A673 (cell line): ENCODE measurements at places on chromosomes 4 and X.
A peak's percentile ranks its signal among the peaks of the same experiment; 100 is the strongest.

DNA sequence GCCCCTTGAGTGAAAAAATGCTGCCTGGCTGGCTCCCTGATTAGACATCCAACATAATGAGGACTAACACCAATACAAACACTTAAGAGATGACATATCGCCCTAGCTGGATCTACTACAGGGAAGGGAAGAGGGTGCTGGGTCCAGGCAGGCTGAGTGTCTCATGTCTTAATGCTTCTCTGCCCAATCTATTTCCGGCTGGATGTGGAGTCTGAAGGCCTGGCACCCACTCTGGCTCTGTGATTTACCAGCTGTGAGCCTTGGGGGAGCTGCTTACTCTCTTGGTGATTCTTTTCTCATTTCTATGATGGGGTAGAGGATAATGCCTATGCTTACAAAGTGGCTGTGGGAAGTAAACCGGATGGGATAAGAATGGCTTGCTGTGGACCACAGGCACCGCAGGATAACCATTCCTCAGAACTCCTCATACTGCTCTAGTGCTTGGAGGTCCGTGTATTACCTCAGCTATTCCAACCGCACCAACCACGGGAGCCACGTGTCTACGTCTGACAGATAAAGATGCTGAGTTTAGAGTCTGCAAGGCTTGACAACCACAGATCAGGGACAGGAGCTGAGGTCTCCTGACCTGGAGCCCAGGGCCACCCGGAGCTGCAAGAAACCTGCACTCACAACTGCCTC is 161.7 kb downstream of the AFAP1 start:
- DNase-seq = no peak

GRCh38 chrX:15816886-15817285 is 26.6 kb downstream of the ZRSR2 start:
- no peak for DNase-seq

- no peak for DNase-seq
These were observed 40.5 kb downstream of the FABP2 start for GRCh38 chr4:119281393-119281792.

GRCh38 chrX:22634751-22635150 is 362.0 kb downstream of the CBLL2 start:
- no peak for DNase-seq

DNA sequence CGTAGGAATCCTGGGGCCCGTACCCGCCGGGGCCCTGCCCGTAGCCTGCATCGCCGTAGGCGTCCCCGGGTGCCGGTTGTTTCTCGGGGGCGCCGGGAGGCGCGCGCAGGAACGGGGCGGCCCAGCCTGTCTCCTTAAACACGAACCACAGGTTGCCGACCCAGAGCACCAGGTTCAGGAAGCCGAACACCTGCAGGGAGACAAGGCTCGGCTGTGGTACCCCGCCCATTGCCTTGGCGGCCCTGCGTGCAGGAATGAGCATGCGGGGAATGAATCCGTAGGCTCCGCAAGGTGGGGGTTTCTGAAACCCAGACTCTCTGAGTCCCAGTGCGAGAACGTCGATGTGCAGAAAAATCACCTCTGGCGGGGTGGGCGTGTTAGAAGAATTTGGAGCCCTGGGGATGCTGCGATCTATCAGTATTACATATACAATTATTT is 5.4 kb upstream of the PRICKLE3 start:
- peak; percentile 41 for DNase-seq

DNA sequence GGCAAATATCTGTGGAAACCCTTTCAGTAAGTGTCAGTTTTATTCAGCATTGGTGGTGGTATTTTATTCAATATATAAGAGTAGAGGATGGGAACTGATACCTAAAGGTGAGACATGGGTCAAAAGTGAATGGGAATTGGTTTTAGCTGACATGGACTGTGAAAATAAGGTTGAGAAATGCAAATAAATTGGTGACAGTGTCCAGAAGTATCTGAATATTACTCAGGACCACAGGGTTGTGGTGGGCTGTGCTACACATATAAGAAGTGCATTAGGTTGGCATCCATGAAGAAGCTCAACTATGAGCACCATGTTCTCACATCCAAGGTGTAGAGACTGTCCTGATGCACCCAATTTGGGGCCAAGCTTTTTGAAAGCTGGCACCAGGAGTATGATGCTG is 45.0 kb downstream of the ETDC start:
- DNase-seq = no peak

GRCh38 chr4:78811034-78811433 is 34.9 kb downstream of the BMP2K start:
- no peak for DNase-seq

- no peak for DNase-seq
These were observed 483.0 kb upstream of the NDST4 start for GRCh38 chr4:115596265-115597001.

- DNase-seq = no peak
These were observed 102.0 kb upstream of the USP38 start for GRCh38 chr4:143082701-143083100.
